NCI-H1105 treated with DMSO at 0.1 percent for 48 hours (cell line): ENCODE measurements at places on chromosomes 1 and 21.

- no peak for DNase-seq
These were observed 645.2 kb upstream of the USP24 start for GRCh38 chr1:55860326-55860725.

- DNase-seq = peak; percentile 74
These were observed at the start of gene CSRP1 for GRCh38 chr1:201506557-201507359. TSS of gene CSRP1 (minus strand) at chr1:201507123. CDS start at chr1:201496303, 10,820 bp downstream.

GRCh38 chr1:57307392-57308170, 116.3 kb downstream of the DAB1 start:
- DNase-seq = no peak

DNA sequence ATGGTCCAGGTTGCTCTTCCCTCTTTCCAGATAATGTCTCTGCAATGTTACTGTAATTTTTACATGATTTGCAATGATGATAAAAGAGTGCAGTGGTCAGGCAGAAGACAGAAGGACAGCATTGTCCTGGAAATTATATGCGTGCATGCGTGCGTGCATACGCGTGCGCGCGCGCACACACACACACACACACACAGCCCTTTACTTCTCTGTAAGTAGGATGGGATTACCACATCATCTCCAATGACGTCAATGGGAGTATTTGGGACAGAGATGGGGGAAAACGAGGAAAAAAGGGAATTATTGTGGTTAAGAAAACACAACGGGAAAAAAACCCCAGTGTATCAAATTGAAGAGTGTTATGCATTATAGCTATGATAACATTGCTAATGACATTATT, 99.7 kb downstream of the SPAG17 start:
- no peak for DNase-seq

DNA sequence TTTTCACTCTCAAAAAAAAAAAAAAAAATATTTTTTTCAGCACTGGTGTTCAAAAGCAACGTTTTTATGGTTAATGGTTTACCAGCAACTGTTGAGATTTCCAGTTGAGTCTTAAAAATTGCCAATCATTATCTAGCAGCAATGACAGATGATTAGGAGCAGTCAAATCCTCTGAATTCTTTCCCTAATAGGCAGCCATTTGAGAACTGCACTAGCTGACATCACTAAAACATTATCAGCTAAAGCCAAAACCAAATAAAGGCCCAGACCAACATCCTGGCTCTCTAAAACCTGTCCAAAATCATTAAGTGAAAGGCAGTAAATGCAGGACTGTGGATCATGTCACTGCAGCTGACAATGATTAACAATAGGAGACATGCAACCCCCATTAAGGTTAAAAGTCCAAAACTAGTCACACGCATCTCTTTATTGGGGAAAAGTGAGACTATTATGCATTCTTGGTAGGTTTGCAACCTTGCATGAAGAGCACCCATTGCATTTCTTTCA, 14.0 kb downstream of the SFPQ start:
- DNase-seq = no peak
